CMK (cell line): ENCODE measurements at places on chromosomes 4 and X.

DNA sequence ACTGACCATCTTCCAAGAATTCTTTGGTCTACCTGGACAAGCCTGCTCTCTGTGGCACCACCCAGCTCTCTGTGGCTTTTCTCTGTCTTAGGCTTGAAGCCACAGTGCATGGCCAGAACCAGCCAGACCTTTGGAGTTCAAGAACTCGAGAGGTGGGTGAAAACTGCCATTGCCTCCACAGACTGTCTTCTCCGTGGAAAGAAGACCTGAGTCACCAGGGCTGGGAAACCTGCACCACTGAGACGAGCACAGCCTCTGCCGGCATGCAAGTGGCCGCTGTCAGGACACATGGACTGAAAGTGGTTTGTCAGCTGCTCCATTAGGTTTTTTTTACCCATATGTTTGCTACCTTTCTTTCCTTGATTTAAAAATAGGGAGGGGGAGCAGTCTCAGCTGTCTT, 74.5 kb downstream of the MGST2 start:
- DNase-seq: no peak

DNA sequence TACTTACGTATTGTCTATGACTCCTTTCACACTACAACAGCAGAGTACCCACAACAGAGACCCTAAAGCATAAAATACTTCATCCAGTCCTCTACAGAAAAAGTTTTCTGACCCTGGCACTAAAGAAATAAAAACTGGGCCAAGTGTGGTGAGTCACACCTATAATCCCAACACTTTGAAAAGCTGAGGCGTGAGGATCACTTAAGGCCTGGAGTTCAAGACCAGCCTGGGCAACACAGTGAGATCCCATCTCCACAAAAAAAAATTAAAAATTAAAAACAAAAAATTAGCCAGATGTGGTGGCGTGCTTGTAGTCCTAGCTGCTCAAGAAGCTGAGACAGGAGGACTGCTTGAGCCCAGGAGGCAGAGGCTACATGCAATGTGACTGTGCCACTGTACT, 66.9 kb downstream of the WDFY3 start:
- DNase-seq: no peak

- DNase-seq: no peak
Observed at GRCh38 chr4:37517326-37517725, 168.8 kb downstream of the RELL1 start.

DNA sequence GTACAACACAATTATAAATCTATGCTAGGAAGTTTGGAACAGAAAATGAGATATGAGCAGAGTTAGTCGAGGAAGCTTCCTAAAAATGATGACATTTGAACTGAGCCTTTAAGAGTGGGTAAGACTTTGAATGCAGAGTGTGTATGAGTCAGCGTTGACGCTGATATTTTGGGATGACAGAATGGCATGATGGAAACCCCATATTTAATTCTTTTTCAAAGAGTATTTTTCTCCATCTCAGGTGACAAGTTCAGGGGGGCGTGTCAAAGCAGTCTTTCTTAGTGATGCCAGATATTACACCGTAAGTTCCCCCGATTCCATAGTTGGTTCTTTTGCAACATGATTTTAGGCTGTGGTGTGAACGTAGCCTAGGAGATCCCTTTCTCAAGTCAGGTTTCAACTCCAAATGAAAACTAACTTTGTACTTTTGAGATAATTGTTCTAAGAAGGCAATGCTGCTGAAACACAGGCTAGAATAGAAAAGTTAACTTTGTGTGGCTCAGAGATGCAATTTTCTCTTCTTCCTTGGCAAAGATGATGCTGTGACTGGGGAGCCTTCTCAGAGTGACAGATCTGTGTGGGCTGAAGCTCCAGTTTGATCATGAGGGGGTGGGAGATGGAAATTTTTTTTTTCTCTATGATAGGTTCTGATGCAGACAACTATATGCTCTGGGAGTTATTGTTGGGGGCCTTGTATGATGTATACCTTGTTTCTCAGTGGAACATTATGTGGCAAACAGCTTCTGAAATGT, 59.2 kb downstream of the GLUD2 start:
- DNase-seq: no peak

DNA sequence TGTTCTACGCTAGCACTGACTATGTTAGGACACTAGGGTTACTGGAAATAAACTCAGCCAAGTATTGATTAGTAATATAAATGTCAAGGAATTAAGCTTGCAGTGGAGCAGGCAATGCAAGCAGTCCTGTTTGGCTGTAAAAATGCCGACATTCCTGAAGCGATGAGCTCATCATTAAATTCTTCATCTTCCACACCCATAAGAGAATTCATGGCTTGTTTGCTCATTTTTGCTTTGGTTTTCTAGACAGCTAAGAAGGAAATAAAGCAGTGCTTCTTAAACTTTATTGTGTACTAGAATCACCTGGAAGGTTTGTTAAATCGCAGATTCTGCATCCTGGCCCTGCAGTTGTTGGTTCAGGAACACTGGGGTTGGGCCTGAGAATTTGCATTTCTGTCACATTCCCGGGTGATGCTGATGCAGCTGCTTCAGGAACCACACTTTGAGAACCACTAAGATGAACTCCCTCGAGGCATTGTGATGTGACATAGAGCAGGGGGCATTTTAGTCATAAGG, 17.8 kb downstream of the ANXA3 start:
- DNase-seq: no peak

GRCh38 chr4:125582302-125582701, 267.5 kb downstream of the FAT4 start:
- DNase-seq: no peak

- DNase-seq: no peak
Observed at GRCh38 chr4:52198294-52198693, 147.2 kb downstream of the SPATA18 start.

GRCh38 chr4:1473718-1474117, 67.5 kb upstream of the NKX1-1 start:
- DNase-seq: no peak
